ENCODE measurements at places on chromosomes 12 and 14. TPM values are rescaled to one million over a fixed set of nuclear protein-coding genes. Genes with fewer than 3 reads are reported as not detected.

ABCC9 gene
- not detected for polyA plus RNA-seq

- no peak overlapping the region for H3K27ac ChIP-seq
- DNase-seq: no peak
- H3K4me3 ChIP-seq: no peak overlapping the region
Measured at GRCh38 chr14:37034410-37035285, 137.8 kb downstream of the SLC25A21 start.

DNA sequence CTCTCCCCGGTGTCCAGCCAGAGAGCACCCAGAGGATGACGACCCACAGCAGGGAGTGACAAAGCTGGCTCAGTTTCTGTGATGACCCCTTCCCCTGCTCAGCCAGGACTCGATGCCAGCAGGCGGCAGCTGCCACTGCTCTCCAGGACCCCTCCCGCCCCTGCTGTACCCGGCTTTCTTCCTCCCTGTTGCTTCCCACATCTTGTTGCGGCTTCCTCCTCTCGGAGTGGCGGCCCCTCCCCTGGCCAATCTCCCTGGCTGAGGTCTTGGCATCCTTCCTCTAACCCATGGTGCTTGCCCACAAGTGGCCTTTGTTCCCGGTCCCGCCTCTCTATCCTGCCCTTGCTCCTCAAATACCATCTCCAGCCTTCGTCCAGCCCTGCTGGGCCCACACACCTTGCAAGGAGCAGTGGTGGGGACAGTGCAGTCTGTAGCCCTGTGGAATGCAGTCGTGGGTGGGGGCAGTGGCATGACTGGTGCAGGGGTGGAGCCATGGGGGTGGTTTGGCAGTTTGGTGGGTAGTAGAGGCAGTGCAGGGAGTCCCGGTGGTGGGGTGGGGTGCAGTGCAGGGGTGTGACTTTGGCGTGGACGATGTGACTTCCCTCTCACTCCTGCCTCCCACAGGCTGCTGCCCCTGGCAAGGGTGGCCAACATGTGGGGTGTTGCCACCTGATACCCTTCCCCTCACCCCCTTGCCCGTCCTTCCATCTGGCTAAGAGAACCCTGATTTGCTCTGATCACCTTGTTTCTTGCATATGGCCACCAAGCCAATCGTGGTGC, 16.3 kb upstream of the BEGAIN start:
- H3K27ac ChIP-seq: no peak overlapping the region
- H3K4me1 ChIP-seq: no peaks in the 10 kb centered on the region
- H3K36me3 ChIP-seq: no peaks in the 10 kb centered on the region
- H3K4me3 ChIP-seq: no peak overlapping the region
- peaks cover 9% of the 10 kb centered on the region for H3K27me3 ChIP-seq

DNA sequence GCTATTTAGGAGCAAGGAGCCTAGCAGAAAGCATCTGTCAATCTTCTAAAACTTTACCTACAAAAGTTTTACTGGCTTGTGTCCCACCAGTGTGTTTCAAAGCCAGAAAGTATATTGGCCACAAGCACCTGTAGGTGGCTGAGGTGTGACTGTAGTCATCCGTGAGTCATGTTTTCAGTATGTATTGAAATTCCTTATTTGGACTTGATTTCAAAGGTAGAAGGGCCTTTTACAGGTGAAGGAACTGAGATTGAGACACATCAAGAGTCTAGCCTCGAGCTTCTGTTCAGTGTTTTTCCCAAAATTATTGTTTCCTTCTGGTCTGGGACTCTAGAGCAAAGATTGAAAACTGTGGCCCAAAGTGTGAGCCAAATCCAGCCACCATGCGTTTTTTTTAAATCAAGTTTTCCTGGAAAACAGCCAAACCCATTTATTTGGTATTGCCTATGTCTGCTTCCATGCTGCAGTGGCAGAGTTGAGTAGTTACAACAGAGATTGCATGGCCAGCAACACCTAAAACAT, 195.3 kb upstream of the BCL2L14 start:
- no peaks in the 10 kb centered on the region for H3K36me3 ChIP-seq
- no peak overlapping the region for H3K4me3 ChIP-seq
- H3K27ac ChIP-seq: no peak overlapping the region
- no peak for DNase-seq
- H3K27me3 ChIP-seq: no peaks in the 10 kb centered on the region

GRCh38 chr12:75820848-75821578, 210.6 kb downstream of the PHLDA1 start:
- H3K4me1 ChIP-seq: no peaks in the 10 kb centered on the region
- H3K36me3 ChIP-seq: no peaks in the 10 kb centered on the region
- DNase-seq: peak; percentile 11

PTPRO gene
- 0.81 TPM for polyA plus RNA-seq

- no peaks in the 10 kb centered on the region for H3K27me3 ChIP-seq
- no peak for DNase-seq
- H3K27ac ChIP-seq: no peak overlapping the region
- no peak overlapping the region for H3K4me3 ChIP-seq
Measured at GRCh38 chr12:121857322-121858246, 1.1 kb downstream of the HPD start.

BDKRB1 gene
- 1.4 TPM for polyA plus RNA-seq

HOXC11 gene
- 1.1 TPM for polyA plus RNA-seq

GRCh38 chr12:53195516-53196420, 11.3 kb downstream of the ITGB7 start:
- no peak for DNase-seq
- peaks cover 7% of the 10 kb centered on the region for H3K27me3 ChIP-seq
- H3K27ac ChIP-seq: no peak overlapping the region
- no peaks in the 10 kb centered on the region for H3K36me3 ChIP-seq
- peaks cover 4% of the 10 kb centered on the region for H3K4me1 ChIP-seq
